ENCODE measurements at places on chromosomes 1 and 21.
A peak's percentile ranks its signal among the peaks of the same experiment; 100 is the strongest.

DNA sequence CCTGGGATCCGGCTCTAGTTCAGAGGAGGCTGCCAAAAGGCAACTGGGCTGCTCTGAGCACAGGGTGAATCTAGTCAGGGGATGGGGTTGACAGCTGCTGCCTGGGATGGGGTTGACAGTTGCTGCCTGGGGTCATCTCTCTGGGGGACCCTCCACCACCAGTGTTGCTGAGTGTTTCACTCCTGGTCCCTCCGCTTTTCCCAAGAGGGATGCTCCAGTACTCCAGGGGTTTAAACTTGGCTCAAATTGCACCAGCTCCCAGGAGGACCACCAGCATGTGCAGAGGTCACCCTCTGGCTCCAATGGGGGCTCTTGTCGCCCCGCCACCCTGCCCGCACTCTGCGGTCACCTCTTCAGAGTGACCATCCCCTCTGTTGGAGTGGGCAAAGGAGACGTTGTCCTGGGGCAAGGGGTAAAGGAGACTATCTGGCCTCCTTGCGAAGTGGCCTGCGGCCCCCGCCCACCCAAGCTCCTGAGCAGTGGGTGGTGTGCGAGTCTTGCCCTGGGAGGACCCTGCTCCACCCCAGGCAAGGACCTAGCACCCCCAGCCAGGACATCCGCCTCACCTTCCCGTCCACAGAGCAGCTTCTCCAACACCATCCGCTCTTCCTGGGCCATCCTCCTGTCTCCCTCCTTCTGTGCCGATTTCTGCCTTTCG, 52.6 kb downstream of the SIK1 start:
- no peak for DNase-seq

GRCh38 chr1:203136409-203137042, 9.0 kb downstream of the ADORA1 start:
- DNase-seq: no peak

GRCh38 chr1:246161626-246162025, 345.5 kb downstream of the SMYD3 start:
- DNase-seq: no peak

DNA sequence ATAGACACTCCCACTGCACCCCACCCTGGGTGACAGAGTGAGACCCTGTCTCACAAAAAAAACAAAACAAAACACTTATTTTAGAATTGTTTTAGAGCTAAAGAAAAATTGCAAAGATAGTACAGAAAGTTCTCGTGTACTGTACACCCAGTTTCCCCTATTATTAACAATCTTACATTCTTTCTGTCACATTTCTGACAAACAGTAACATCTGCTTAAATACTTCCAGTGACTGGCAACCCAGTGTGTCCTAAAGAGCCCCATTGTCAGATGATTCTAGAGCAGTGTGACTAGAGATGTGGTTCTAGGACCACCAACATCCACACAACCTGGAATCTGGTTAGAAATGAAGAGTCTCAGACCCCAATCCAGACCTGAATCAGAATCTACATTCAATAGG, 90.5 kb downstream of the LEPR start:
- no peak for DNase-seq

DNA sequence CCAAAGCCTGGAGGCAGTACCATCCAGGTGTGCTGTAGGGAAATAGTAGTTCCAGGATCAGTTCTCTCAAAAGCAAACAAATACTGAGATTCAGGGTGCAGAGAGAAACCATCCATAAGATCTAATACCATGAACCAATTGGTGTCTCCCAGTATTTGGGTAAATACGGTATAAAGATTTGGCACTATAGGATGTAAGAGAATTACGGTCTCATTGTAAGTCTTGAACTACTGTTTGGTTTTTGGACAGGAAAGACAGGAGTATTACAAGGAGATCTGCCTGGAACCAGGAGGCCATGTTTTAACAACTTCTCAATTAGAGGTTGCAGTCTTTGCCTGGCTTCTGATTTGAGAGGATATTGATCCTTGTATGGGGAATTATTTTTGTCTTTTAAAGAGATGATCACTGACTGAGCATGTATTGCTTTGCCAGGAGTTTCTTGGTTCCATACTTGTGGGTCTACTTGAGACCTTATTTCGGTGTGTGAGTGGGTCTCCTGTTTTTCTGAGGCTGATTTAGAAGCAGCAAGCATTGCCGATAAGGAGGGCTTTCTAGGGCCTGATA, 10.2 kb downstream of the AADACL4 start:
- no peak for DNase-seq

- no peak for DNase-seq
Measured at GRCh38 chr1:85575363-85575995, 5.1 kb upstream of the CCN1 start.

DNA sequence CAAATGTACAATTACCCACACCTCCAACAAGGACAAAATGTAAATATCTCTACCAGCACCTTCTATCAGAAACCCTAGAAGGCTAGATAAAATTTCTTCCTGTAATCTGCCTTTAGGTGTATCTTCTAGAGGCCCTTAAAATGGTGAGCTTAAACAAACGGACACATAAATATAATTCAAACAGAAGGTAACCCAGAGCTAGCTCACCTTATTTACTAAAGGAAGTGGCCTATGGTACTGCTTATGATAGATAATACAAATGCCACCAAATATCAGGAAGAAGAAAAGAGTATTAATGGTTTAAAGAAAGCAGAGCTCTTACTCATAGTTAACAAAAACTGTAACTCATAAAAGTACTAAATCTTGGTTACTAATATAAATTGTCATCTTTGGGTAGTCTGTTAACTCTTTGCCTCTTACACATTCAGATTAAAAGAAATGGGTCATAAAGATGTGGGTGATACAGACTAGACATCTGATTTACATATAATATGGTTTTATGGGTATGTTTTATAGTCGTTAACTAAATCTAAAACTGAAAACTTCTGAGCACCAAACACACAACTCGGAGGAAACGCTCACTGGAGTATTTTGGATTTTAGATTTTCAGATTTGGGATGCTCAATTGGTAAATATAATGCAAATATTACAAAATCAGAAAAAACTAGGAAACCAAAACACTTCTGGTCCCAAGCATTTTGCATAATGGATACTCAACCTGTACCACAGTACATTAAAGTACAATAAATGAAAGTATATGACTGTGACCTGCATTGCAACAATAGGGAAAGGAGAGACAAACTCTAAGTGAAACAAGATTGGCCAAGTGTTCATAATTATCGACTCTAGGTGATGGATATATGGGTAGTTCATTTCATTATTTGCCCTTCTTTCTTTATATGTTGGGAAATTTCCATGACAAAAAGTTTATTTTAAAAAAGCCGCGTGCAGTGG, 23.2 kb downstream of the TRIT1 start:
- DNase-seq: no peak

- no peak for DNase-seq
Measured at GRCh38 chr1:109818988-109819764, 55.5 kb upstream of the EPS8L3 start.

DNA sequence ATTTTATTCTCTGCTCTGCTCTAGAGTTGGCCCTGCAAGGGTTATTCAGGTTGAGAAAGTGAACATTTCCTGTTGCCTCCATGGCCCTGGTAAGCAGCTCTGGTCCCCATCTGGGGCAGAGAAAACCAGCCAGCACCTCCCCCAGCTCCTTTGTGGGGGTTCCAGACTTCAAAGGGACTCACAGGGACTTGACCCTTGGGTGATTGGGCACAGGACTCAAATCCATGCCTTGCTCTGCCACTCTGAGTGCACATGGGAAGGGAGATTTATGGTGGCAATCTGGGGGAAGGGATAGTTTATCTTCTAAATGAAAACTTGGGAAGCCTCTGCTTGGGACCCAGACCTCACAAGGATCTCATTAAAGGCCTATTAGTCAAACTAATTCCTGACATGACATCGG, 212.8 kb downstream of the FOXD2 start:
- no peak for DNase-seq

DNA sequence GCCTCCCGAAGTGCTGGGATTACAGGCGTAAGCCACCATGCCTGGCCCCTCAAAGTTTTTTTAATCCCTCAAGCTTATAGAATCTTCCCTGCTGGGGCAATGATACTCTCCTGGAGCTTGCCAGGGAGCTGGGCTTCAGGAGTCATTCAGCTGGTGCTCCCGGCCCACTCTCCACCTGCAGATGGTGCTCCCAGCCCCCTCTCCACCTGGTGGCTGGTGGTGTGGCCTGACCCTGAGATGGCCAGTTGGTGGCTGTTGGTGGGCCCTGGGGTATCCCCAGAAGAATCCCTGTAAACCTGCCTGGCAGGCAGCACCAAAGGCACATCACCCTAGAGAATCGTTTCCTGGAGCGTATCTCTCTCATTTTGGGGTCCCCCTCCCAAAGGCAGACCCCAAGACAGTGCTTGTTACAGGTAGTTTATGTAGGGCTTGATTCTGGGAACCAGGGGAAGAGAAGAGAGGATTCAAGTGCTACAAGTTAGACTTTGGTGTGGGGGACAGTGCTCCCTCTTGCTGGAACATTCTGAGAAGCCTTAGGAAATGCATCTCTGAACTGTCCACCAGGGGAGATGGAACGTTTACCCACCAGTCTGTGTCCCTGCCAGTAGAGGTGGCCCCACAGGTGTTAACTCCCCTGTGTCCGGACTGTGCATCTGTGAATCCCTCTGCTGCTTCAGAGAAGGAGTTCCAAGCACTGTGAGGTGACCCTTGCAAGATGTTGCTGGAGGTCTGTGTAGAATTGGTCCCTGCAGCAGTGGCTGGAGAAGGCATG, 29.1 kb upstream of the ACTL8 start:
- no peak for DNase-seq

DNA sequence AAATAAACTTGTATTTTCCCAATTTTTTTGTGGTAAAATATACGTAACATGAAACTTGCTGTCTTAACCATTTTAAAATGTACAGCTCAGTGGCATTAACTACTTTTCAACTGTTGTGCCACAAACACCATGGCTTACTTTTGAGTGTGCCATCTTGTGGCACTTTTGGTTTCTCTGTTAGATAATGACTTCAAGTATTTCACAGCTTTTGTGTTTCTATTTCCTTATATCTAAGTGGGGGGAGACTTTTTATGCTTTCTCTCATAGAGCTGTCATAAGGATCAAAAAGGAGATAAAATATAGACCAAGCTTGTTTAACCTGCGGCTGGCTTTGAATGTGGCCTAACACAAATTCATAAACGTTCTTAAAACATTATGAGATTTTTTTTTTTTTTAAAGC, 44.3 kb downstream of the CDC14A start:
- no peak for DNase-seq

DNA sequence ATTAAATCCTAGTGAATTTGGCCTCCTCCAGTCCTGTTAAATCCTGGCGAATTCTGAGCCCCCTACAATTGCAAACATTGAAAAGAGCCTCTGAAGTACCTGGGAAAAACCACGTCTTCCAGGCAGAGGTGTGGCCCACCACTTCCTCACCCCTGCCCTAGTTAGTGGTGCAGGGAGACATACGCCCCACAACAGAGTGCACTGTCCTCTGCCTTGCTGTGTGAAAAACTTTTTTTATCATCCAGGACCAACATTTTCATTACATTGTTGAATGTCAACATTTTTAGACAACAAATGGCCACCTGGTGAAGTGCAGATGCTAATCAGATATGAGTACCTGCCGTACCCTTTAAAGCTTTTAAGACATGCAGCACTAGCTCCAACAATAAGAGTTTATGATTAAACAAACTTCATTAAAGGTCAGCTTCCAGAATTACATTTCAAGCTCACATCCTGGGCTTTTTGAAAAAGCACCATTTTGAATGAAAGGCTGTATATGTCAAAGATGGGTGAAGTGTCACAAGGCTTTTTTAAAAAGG, 13.6 kb upstream of the TMPRSS2 start:
- DNase-seq: no peak

DNA sequence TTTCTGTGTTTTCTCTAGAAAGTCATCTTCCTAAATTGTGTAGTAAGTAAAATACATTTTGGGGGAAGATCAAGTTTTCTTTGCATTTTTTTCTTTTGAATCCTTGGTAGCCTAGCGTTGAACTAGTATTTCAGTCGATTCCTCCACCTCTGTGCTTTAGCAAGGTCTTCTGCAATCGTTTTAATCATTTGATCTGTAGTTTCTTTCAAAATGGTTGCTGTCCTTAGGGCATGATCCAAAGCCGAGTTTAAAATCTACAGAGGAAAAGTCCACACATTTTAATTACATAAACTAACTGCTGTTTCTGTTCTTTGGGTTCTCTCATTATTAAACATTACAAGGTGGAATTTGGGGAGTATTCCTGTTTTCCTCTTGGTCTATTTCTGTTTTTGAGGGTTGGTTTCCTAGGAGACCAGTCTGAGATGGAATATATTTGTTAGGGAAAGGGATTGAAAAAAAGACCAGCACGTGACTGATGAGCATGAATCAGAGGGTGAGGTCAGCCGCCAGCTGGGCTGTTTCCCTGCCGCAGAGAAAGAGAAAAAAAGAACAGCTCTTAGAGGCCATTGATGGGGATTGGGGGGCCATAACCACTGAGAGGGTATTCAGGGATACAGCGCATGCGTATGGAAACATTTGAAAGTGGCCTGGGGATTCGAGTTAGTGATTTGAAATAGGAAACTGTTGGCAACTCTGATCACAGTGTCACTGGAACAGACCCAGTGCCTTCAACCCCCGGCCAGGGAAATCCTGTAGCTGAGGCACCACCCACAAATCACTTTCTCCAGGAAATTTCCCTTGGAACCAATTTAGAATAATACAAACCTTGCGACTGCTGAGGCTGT, 40.6 kb downstream of the AKNAD1 start:
- peak; percentile 87 for DNase-seq

DNA sequence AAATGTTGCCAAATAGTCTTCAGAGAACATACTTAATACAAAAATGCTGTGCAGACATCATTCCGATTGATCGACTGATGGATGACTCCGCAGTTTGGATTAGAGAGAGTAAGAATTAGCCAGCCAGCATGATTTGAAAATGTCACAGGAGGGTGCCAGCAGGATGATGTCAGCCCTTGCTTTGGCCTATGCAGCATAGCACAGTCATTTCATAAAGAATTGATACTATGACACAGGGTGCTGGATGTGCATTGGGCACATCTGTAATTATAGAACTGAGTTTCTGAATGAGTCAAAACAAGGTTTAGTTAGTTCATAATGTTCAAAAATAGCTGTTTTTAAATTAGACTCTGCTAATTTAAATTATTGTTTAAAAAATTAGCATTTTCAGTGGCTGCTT, 21.6 kb upstream of the TRAF5 start:
- DNase-seq: no peak

DNA sequence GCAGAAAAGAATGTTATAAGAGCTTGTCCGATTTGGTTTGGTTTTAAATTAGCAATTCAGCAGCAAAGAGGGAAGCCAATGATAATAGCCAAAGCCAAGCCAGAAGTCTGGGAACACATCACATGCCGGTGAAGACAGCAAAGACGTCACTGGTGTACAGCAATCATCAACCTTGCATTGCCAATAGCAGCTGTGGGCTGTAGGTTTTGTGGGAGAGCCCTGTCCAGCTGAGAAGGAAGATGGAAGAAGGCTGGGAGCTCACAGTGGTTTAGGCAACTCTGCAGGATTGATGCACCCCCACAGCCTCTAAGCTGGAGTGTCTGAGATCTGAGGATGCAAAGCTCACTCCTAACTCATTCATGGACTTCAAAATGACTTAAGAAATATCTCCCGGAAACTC, 338.7 kb downstream of the SIPA1L2 start:
- DNase-seq: no peak

DNA sequence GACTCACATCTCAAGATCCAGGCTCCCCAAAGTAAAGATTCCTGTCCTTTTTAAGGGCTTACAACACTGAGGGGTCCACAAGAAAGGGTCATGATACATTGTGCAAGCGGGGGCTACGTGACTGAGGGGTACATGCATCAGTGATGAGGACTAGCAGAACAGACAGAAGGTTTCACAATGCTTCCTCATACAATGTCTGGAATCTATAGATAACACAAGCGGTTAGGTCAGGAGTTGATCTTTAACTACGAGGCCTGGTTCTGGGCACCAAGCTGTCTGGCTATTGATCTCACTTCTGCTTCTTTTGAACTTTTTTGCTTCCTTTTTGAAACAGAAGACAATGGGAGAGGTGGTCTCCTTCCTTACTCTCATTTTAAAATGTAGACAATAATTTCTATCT, 718.6 kb downstream of the AMY1C start:
- no peak for DNase-seq

Data from hypothalamus (tissue), 51 donors.